ENCODE measurements at places on chromosomes 11 and 22. TPM values are rescaled to one million over a fixed set of nuclear protein-coding genes. Genes with fewer than 3 reads are reported as not detected.

The SLN gene
- not detected for total RNA-seq

The PIK3IP1 gene
- total RNA-seq: 13.5 TPM

The GPR83 gene
- 0.09 TPM for total RNA-seq

The ANO3 gene
- not detected for total RNA-seq

The SLC15A3 gene
- total RNA-seq: 8.7 TPM

The PKP3 gene
- total RNA-seq: 0.09 TPM

The TMEM86A gene
- 1.3 TPM for total RNA-seq

The CTTN gene
- 290 TPM for total RNA-seq

The SLC22A6 gene
- not detected for total RNA-seq

The MRGPRX3 gene
- total RNA-seq: 0.09 TPM

The BBOX1 gene
- not detected for total RNA-seq
